Activated naive CD4-positive, alpha-beta T cell treated with Interleukin-2 at 50 U/mL for 16 hours (primary cell): ENCODE measurements at places on chromosomes 4 and X.

- DNase-seq, result no peak
Measured at GRCh38 chr4:186829097-186829496, 105.4 kb upstream of the FAT1 start.

- no peak for DNase-seq
Measured at GRCh38 chr4:17093481-17093880, 195.0 kb upstream of the LDB2 start.

DNA sequence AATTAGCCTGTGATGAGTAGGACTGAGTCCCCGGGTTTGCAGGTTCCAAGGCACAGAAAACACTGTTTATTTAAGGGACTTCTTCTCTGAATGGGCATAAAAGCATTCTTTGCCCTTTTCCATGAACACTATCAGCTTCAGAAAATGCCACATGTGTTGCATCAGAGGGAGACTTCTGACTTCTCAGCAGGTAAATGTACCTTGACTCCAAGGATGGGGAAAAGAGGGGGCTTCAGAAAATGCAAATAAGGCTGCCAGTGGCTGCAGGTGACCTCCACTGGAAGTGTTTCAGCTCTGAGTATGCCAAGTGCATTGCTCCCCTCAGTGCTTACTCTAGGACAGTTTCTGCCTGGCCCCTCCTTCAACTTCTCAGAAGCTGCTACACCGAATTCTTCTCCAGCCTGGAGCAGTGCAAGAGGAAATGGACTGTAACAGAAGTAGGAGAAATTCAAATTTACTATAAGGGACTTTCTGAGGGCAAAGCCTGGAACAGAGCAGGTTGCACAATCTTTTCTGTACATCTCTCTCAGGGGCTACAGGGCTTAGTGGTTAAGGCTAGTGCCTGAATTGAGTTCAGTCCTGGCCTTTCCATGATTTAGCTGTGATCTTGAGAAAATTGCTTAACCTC lies 233.2 kb downstream of the PTTG2 start:
- no peak for DNase-seq

GRCh38 chr4:40686081-40686913 lies 56.6 kb upstream of the RBM47 start:
- DNase-seq, result no peak

DNA sequence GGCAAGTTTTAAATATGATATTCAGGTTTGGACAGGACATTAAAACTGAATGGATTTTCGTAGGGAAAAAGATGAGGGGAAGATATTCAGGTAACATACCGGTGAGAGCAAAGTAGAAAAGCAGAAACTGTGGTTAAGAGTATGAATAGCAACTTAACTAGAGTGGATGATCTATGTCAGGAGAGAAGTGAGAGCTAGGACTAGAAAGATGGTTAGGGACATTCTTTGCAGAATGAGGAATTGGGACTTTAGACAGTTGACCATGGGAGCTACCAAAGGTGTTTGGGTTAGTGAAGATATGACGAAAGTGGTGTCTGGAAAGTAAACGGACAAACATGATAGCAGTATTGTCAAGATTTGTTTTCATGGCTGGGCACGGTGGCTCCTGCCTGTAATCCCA lies 45.2 kb downstream of the ANXA5 start:
- no peak for DNase-seq

GRCh38 chr4:127103681-127104115 lies 529.1 kb upstream of the INTU start:
- no peak for DNase-seq

GRCh38 chrX:116399681-116400080 lies 36.7 kb upstream of the SLC6A14 start:
- DNase-seq, result no peak

DNA sequence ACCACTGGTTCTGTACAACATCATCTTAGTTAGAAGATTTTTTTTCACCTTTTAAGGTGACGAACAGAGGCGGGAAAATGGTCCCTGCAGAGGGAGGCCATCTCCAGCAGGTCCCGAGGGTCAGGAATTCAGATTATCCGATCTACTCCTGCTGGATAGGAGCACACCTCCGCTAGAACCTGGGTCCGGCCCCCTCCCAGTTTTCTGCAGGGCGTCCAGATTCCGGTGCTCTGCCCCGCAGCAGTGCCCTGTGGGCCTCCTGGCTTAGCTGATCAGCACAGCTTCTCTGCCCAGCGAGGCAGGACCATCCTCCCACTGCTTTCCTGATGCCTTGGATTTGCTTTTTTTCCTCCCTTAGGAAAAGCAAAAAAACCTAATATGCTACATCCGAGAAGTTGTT lies 2.3 kb downstream of the TBL1X start:
- DNase-seq, result no peak

DNA sequence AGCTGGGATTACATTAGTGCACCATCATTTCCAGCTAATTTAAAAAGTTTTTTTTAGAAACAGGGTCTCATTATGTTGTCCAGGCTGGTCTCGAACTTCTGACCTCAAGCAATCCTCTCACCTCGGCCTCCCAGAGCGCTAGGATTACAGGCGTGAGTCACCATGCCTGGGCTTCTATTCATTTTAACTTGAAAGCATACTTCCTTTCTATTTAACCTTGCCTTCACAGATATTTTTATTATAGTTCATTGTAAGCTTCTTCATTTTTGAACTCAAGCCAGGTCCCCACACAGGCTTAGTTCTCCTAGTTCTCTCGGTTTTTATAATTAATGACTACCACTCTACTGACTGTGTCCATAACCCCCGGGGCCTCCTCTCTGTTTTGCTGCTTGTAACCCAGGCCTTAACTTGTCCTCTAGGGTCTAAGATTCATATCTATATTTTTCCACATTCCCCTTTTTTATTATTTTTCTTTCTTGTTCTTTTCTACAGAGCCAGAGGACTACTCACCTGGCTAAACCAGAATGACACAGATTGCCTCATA lies 50.7 kb downstream of the SNX12 start:
- no peak for DNase-seq
